Stimulated activated CD8-positive, alpha-beta memory T cell treated with anti-CD3 and anti-CD28 coated beads, Interleukin-7, amount 100 ng/mL, for 24 hours (primary cell): ENCODE measurements at places on chromosomes 5 and 9.

- no peak for DNase-seq
Observed at GRCh38 chr5:111935835-111936234, 178.8 kb upstream of the NREP start.

DNA sequence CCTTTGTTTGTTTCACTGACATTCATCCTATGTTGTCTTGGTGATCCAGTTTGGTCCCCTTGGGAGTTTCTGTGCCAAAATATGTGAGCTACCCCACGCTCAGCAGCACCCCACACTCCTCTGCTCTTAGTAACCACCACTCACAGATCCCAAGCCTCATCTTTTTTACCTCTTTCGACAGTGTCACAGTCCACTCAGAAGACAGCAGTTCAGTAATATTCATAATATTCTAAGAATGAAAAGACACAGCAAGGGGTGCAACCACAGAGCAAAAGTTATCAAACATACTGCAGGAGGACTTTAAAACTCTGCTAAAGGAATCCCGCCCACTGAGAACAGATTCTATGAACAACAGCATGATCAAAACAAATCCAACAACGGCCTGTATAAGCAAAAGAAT lies 28.2 kb downstream of the RNF130 start:
- DNase-seq = no peak

GRCh38 chr5:127305493-127305892 lies 14.9 kb downstream of the MEGF10 start:
- DNase-seq = no peak

- DNase-seq = no peak
Observed at GRCh38 chr9:115597330-115597895, 479.5 kb upstream of the TNC start.

DNA sequence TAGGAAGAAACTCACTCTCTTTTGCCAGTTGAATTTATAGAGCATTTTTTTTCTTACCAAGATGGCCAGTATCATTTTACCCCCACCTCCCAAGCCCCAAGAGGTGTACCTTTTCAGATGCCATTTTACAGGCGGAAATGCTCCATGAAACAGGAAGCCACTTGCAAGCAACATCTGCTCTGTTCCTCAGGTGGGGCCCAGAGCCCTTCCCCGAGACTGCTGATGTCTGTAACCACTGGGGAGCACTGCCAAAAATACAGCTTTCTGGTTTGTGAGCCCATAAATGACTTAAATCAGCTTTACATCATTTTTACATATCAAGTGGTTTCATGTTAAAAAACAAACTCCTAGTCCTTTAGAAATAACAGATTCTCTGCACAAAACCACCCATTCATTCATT lies 42.9 kb upstream of the GARNL3 start:
- DNase-seq = no peak

DNA sequence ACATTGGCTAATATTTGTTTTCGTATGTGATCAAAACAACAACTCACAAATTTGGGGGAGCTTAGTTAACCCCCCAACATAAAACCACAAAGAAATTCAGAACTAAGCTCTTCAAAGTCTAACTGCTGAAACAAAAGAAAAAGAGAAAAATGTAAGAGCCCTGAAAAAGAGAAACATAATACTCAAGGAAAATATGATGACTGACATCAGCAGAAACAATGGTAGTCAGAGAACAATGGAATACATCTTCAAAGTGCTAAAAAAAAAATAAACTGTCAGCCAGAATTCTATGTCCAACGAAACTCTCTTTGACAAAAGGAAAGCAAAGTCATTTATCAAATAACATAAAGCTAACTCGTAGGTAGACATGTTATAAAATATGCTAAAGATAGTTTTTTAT lies 566.3 kb upstream of the GRAMD2B start:
- no peak for DNase-seq

DNA sequence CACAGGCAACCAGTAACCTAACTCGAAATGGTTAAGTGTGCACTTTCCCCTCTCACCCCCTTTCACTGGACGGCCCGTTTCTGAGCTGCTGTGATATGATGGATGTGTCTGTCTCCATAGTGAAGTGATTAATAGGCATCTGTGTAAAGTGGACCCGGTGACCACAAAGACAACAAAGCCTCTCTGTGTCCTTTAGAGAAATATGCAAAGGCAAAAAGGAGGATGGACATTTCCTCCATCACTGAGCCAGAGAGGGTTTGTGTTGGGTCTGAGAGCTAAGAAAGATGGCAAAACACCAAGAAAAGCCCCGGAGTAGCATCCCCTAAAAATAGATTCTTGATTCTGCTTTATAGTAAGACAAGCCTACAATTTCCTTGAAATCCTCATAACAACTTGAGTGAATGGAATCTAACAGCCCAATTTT lies 120.6 kb downstream of the SEMA6A start:
- DNase-seq = no peak

DNA sequence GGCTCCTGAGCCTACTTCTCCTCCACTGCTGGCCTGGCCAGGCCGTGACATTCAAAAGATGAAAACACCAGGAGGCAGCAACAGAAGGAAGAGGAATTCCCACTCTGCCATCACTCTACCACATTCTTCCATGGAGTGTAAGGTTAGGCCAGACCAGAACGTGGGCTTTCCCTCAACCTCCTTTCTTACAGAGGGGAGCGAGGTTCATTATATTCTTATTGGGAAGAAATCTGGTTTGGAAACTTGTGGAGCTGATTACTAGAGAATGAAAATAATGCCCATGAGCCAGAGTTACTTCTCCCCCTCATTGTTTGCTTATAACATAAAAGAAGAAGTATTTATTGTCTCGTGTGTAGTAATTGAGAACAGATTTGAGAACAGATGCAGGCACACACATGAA lies 136.3 kb upstream of the BASP1 start:
- no peak for DNase-seq

DNA sequence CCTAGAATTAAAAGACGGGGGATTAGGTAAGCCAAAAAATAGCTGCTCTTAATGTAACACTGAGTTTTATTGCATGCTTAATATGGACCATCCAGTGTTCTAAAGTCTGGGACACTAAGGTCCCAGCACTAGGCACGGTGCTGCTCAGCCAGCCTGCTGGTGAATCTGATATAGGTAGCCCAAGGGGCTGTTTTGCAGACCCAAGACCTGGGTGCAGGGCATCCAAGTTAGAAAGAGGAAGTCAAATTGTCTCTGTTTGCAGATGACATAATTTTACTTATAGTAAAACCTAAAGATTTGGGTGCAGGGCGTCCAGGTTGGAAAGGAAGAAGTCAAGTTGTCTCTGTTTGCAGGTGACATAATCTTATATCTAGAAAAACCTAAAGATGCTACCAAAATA lies 17.8 kb downstream of the IFNA5 start:
- DNase-seq = no peak

DNA sequence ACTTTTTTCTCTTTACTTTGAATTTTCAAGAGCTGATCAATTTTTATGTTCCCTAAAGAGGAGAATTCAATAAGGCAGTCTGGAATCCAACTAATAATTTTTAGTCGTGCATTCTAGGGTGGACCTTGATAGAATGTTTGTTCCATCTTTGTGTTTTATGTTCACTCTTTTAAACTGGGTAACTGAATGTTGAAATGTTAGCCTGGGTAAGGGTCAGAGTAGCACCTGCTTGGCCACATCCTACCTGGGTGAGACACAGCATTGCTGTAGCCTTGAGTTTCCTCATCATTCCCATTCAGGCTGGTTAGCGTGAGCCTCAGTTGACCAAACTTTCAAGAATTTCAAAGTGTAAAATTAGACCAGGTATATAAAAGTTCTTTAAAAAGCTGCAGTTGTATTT lies 85.0 kb downstream of the SGCD start:
- DNase-seq = no peak

DNA sequence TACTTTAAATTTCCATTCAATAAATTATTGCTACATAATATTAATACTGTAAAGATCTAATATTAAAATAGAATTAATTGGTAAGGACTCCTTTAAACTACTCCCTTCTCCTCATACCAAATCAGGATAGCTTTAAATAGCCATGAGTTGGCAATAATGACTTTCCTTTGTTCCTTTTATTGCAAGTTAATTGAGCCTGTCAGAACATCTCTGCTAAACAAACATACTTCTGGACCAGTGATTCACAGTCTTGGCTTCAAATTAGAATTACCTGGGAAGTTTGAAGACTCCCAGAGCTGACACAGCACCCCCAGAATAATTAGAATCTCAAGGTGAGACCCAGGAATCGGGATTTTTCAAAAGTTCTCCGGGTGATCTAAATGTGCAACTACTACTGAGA lies 18.7 kb downstream of the C5orf58 start:
- no peak for DNase-seq

- no peak for DNase-seq
Observed at GRCh38 chr9:20925256-20926045, 106.0 kb downstream of the HACD4 start.

GRCh38 chr5:162160401-162160800 lies 92.8 kb downstream of the GABRG2 start:
- no peak for DNase-seq

DNA sequence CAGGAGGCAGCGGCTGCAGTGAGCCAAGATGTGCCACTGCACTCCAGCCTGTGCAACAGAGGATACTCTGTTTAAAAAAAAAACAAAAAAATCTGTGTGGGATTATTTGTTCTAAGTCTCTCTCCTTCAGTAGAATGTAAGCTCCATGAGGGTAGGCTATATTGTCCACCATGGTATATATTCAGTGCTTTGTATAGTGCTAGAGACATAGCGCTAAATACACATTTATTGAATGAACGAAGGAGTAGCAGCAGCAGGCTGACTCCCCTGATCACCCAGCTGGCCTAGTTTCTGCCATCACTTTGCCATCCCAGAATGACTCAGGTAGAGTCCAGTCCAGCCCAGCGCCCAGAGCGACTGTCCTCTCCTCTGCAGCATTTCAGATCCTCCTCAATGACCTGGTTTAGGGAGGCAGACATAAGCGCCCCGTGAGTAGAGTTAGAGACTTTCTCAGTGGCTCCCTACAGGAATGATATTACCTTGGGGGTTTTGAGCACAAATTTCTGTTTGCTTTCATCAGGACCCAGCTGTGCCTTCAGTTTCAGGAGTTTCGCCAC lies 716 bp downstream of the HARS1 start:
- no peak for DNase-seq

DNA sequence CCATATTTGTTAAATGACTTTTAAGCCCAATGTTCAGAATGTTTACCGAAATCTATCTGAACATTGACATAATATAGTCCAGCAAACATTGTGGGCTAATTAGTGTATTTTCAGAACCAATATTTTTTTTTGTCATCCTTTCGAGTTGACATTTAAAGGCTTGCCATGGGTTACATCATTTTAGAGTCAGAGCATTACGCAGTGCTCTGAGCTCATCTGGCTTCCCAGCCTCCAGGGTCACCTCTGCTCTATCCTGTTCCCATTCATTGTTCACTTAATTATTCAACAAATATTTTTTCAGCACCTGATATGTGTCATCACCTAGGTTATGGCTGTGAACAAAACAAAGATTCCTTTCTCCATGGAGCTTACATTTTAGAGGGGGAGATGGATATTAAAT lies 80.2 kb downstream of the SREK1 start:
- DNase-seq = no peak

GRCh38 chr9:129580211-129580915 lies 40.5 kb downstream of the C9orf50 start:
- DNase-seq = no peak

GRCh38 chr5:118990582-118990981 lies 2.2 kb upstream of the DTWD2 start:
- DNase-seq = no peak

- DNase-seq = no peak
Observed at GRCh38 chr5:148403344-148403743, 19.6 kb downstream of the FBXO38 start.

- no peak for DNase-seq
Observed at GRCh38 chr9:95463148-95464060, 53.4 kb downstream of the PTCH1 start.

DNA sequence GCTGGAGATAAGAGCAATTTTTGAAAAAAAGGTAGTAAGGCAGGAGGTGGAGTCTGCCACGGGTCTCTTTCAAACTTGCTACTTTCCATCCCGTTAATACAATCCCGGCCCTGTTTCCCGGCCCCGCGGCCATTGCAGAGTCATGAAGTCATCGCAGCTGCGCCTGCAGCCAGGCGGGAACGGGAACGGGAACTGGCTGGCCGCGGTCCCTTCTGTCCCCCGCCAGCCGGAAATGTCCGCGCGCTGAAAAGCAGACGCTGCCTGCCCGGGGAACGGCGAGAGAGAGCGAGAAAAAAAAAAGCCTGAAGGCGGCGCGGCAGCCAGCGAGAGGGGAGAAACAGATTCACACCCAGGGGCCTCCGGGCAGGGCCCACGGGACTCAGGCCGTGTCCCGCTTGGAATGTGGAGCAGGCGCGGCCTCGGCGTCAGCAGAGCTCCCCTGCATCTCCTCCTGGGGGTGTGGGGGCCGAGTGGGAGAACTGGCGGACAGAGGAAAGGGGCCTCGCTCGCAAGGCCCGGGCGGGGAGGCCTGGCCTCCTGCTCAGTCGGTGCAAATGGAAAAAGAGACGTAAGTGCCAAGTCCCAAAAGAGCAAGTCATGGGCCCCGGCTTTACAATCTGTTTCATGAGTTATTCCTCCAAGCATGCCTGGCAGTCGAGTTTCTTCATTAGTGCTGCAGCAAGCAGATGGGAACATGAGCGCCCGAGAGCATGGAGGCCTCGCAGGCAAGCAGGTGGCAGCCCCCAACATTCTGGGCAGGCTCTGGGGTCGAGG lies 201.2 kb upstream of the GAS1 start:
- DNase-seq = no peak

DNA sequence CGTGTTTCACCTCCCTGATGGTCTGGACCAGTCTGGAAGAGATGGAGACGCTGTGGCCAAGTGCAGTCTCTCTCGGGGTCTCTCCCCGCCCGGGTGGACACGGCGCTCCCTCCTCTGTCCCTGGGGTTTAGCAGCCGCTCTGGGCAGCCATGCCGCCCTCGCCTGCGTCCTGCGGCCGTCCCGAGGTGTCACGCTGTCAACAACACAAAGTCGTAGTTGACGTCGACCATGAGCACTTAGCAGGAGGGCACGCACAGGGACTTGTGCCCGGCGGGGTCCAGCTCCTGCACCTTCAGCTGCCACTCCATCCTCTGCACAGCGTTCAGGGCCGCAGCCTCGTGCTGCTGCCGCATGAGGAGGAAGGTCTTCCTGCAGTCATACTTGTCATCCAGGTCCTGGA lies 368.9 kb downstream of the CDH9 start:
- no peak for DNase-seq

DNA sequence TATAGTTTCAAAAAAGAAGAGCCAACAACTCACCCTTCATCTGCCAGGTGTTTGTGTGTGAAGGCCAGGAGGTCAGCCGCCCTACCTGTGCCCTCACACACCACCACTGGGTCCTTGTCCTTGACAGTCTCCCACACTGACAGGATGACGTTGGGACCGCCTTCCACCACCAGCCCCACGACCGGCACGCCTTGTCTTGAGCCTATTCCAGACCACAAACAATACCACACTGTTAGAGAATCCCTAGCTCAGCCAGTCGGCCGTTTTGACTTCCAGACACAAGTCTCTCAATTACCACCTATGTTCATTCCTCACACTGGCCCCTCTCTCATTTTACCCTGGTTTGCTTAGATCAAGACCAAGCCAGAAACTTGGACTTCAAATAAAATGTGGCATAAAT lies 66.1 kb downstream of the TRPM6 start:
- no peak for DNase-seq

- no peak for DNase-seq
Observed at GRCh38 chr9:70136632-70137031, 93.0 kb downstream of the MAMDC2 start.

GRCh38 chr9:8484597-8485191 lies 685.1 kb upstream of the DMAC1 start:
- no peak for DNase-seq

GRCh38 chr5:32358611-32359010 lies 45.9 kb upstream of the MTMR12 start:
- no peak for DNase-seq
